Stimulated activated CD4-positive, alpha-beta T cell treated with anti-CD3 and anti-CD28 coated beads, Interleukin-2, amount 100 ng/mL, for 4 hours (primary cell): ENCODE measurements at places on chromosomes 13 and 19.

- no peak for DNase-seq
Observed at GRCh38 chr13:21898459-21898858, 227.6 kb downstream of the FGF9 start.

- no peak for DNase-seq
Observed at GRCh38 chr13:32940601-32941000, 75.6 kb upstream of the KL start.

DNA sequence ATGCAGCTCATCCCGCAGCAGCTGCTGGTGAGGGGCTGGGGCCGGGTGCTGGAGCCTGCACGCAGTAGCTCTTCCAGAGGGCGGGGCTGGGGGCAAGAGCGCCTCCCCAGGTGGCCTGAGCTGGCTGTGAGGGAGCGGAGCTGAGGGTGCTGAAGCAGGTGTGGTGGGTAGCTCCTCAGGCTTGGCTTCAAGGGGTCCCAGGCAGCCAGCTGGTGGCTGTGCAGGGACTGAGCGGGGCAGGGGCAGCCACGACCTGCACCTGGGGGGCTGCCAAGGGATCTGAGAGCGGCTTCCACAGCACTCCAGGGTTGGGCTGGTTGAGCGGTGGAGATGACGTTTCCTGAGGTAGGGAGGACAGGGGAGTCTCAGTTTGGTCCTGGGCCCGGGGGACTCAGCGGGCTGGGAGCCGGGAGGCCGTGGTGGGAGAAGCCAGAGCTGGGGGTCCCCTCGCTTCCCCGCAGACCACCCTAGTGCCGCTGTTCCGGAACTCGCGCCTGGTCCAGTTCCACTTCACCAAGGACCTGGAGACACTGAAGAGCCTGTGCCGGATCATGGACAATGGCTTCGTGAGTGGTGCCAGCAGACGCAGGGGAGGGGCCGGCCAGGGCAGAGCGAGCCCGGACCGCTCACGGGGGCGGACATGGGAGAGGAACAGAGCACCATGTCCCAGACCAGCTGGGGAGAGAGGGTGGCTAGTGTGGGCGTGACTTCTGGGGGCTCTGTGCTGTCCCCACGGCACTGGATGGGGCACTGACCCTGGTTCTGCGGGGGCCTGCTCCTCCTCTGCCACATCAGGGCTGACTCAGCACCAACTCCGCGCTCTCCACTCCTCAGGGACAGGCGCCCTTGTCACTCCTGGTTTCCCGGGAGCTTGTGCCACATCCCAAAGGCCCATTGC lies 7.4 kb downstream of the PTOV1 start:
- no peak for DNase-seq

DNA sequence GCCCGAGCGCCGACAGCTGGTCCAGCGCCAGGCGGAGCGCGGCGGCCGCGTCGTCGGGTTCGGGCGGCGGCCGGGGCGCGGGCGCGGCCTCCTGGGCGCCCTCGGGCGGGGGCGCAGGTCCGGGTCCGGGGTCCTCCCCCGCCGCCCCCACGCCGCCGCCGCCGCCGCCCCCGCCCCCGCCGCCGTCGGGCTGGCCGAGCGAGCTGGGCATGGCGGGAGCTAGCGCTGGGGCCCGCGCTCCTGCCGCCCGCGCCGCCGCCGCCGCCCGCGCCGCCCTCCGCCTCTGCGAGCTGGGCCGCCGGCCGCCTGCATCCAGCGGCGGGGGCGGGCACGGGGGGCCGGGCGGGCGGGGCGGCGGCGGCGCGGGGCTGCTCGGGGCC lies 287 bp downstream of the MEX3D start:
- no peak for DNase-seq

DNA sequence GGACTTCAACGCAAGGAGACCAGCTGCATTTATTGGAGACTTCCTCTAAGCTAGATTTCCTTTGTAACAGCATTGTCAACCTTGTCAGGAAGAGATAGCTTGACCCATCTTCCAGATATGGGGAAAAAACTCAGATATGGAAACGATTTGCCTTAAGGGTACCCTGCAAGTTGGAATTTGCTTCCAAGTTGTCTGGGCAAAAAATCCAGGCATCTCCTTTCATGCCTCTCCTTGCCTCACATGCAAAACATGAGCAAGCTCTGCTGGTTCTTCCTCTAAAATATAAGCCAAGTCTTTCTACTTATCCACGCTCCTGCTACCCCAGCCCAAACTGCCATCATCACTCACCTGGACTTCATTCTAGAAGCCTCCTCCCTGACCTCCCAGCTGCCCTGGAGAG lies 6.4 kb upstream of the DNMT1 start:
- no peak for DNase-seq

DNA sequence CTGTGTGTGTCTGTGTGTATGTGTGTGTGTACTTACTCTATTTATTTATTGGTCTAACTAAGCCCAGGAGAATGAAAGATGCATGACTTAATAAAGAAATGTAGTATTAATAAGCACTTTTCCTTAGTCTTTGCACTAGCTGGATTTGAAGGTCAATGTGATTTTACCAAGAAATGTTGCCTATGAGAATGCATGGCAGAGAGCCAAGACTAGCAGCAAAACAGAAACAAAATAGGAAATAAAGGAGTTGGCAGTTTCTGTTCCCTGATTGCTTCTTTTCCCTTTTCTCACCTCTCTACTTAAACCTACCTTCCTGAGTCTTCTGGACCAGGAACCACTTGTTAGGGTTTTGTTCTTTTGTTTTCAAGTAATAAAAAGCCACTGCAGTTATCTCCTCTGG lies 286.1 kb downstream of the KCTD12 start:
- no peak for DNase-seq

DNA sequence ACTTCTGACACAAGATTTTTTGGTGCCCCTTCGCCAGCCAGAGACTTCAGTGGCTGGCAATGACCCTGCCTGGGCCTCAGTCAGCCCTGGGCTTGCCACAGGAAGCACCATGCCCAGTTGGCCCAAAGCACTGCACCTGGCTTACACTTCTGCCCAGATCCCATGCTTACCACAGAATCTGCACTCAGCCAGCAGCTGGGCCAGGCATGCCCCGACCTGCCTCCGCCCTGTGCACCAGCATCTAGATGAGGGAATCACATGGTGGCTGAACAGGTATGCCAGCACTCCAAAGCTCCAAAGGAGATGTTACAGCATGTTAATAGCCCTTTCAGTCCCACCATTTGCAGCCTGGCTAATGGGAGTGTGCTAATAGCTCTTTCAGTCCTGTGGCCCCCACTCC lies 690.9 kb downstream of the SLITRK6 start:
- DNase-seq, result no peak

GRCh38 chr13:50809133-50810090 lies 34.1 kb downstream of the DLEU7 start:
- DNase-seq, result no peak

DNA sequence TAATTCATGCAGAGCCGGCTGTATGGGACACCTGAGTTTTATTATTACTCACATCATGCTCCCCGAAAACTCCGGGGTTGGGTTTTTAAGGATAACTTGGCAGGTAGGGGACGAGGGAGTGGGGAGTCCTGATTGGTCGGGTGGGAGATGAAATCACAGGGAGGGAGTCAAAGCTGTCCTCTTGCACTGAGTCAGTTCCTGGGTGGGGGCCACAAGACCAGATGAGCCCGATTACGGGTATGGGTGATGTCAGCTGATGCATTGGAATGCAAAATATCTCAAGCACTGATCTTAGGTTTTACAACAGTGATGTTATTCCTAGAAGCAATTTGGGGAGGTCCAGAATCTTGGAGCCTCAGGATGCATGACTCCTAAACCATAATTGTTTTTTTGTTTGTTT lies 18.6 kb upstream of the COG3 start:
- DNase-seq, result no peak

- DNase-seq, result no peak
Observed at GRCh38 chr13:41751277-41751676, 209.6 kb downstream of the VWA8 start.

- DNase-seq, result no peak
Observed at GRCh38 chr19:1860821-1861598, 2.4 kb downstream of the KLF16 start.

- no peak for DNase-seq
Observed at GRCh38 chr13:50747737-50748350, 95.6 kb downstream of the DLEU7 start.

GRCh38 chr19:52936151-52936953 lies 13.1 kb upstream of the ZNF888 start:
- DNase-seq, result no peak

- DNase-seq, result no peak
Observed at GRCh38 chr19:45640849-45641273, 1.7 kb upstream of the EML2 start.

GRCh38 chr13:95745752-95746151 lies 68.8 kb downstream of the DNAJC3 start:
- no peak for DNase-seq

DNA sequence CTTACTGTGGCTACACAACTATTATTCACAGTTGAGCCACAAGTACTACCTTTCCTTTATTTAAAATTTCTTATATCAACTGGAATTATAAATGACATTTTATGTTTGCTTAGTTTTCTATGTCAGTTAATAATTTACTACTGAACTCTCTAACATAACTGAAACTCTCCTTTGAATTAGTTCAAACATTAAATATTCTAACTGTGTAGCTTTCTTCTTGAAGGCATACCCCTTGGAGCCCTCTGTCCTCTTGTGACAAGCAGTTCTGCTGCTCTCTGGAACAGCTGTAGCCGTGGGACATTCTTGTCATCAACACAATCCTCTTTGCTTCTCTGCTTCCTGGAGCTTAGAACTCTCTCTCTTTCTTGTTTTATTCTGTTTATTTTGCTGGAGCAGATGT lies 244.8 kb downstream of the NHLRC3 start:
- DNase-seq, result no peak

DNA sequence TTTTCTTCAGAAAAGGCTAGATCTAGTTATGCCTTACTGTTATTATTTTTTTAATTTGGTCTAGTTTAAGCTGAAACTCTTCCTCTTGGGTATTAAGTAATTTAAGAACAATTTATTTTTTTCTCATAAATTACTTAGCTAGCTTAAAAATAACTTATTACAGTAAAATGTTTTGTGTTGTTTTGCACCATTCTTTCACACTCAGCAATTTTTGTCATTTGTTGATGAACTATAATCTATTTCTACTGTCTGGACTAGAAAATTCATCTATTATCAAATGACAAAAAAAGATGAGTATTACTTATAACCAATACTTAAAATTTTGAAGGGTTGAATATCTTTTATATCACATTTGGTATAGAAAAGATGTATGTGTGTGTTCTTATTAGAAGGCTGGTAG lies 1.6 kb upstream of the LPAR6 start:
- DNase-seq, result no peak

- peak; percentile 53 for DNase-seq
Observed at GRCh38 chr19:14505488-14506239, 9.7 kb upstream of the GIPC1 start.

DNA sequence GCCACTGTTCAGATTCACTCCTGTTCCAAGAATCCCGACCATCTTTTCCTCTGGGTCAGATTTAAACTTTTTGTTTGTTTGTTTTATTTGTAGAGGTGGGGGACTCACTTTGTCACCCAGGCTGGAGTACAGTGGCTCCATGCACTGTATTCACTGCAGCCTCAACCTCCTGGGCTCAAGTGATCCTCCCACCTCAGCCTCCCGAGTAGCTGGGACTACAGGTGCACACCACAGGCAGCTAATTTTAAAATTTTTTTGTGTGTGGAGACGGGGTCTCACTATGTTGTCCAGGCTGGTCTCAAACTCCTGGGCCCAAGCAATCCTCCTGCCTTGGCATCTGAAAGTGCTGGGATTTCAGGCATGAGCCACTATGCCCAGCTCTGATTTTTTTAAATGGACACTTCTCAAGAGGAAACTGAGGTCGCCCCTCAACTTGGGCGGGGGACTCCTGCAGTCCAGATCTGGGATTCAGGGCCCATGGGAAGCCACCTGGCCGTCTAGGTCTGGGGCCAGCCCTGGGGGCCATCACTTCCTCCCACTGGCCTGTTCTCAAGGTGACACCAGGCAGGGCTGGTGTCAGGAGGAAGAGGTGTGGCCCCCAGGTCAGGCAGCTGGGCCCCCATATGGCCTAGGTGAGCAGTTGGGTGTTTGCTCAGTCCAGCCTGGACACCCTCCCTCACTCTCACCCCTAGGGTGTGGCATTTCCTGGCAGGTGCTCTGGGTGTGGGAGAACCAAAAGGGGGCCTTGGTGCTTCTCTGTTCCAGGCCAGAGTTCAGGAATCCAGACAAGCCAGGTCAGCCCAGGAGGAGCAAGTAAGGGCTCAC lies 1.3 kb downstream of the B3GNT3 start:
- no peak for DNase-seq

DNA sequence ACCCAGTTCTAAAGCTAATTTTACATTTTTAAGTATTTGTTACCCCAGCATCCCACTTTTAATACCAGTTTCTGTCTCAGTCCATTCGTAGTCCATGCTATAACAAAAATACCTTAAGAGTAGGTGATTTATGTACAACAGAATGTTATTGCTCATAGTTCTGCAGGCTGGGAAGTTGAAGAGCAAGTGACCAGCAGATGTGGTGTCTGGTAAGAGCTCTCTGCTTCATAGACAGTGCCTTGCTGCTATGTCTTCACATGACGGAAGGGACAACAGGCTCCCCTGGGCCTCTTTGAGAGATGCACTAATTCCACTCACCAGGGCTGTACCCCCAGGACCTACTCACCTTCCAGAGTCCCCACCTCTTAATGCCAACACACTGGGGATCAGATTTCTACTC lies 96.6 kb downstream of the COL4A2 start:
- no peak for DNase-seq

DNA sequence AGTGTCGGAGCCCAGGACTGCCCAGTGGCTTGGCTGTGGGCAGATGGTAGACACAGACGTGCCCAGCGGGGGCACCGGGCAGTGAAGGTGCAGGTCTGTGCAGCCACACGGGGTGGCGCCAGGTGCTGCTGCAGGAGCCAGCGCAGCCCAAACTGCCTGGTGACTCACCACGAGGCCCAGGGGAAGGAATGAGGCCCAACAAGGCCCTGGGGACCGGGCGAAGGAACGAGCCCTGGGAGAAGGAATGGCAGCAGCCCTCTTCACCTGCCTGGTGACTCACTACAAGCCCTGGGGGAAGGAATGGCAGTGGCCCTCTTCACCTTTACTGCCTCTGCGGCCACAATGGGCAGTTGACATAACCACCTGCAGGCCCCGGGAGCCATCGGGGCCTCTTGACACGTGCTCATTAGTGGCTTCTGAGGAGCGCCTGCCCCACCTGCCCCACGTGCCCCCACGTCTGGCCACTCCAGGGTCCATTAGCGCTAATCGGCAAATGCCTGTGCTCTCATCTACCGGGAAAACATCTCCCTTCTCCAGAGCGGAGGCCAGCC lies 9.3 kb downstream of the MED16 start:
- no peak for DNase-seq

- no peak for DNase-seq
Observed at GRCh38 chr13:26046639-26047038, 5.2 kb downstream of the SHISA2 start.

- DNase-seq, result no peak
Observed at GRCh38 chr19:55147545-55148251, 1.3 kb downstream of the TNNT1 start.

GRCh38 chr13:77544355-77544754 lies 8.8 kb downstream of the SCEL start:
- no peak for DNase-seq

GRCh38 chr13:98454389-98454881 lies 122.5 kb downstream of the STK24 start:
- DNase-seq, result no peak
